Body of pancreas (tissue), 4 donors: ENCODE measurements at places on chromosomes 11 and 22.

DNA sequence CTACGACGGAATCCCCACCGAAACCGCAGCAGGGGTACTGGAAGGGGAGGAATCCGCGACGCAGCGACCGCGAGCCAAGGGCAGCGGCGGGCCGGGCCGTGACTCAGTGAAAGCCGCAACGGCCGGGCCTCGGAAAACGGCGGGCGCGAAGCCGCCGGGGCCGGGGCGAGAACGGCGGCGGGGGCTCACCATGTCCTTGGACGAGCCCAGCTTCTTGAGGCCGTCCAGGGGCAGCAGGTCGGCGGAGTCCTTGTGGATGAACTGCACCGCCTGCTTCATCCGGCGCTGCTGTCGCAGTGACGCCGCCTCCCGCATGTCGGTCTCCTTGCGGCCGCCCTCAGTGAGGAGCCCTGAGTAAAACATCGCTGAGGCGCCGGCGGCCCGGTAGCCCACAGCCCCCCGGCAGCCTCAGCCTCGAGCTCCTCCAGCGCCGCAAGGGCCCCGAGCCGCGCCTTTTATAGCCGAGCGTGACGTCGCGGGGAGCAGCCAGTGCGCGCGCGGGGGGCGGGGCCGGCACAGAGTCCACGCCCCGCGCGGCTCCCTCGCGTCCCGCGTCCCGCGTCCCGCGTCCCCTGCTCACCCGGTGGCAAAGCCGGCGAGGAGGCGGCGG is at the start of gene NRIP3:
TSS of gene NRIP3 (minus strand) at position 429 of the 610 bp plus-strand sequence. CDS start at position 363, 66 bp downstream.
- peak; percentile 70 for DNase-seq

GRCh38 chr11:74462631-74463030 is 4.7 kb downstream of the KCNE3 start:
- no peak for DNase-seq

- DNase-seq = no peak
These were observed 36.8 kb upstream of the GRIA4 start for GRCh38 chr11:105573091-105573490.

DNA sequence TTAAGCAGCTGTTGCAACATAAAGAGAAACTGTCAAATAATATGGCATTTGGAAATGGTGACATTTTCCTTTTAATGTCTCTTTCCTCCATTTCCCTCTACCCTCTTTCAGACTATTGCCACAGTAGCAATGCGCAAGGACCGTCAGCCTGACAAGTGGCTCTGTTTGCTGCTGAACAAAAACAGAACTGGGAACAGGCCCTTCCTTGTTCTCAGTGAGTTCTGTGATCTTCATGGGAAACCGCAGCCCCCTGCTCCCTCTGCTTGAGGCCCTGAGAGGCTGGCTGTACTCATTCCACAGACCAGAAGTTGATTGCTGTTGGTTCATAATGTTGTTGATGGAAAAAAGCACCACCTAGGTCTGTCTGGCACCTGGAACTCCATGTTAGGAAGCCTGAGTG is 559.7 kb downstream of the OPCML start:
- no peak for DNase-seq

- DNase-seq = peak; percentile 31
These were observed 346 bp downstream of the FJX1 start for GRCh38 chr11:35618497-35619115.

- DNase-seq = peak; percentile 27
These were observed 403 bp upstream of the SBF2 start for GRCh38 chr11:10294290-10294953.

- DNase-seq = no peak
These were observed 192.2 kb upstream of the BLID start for GRCh38 chr11:122308226-122308625.

DNA sequence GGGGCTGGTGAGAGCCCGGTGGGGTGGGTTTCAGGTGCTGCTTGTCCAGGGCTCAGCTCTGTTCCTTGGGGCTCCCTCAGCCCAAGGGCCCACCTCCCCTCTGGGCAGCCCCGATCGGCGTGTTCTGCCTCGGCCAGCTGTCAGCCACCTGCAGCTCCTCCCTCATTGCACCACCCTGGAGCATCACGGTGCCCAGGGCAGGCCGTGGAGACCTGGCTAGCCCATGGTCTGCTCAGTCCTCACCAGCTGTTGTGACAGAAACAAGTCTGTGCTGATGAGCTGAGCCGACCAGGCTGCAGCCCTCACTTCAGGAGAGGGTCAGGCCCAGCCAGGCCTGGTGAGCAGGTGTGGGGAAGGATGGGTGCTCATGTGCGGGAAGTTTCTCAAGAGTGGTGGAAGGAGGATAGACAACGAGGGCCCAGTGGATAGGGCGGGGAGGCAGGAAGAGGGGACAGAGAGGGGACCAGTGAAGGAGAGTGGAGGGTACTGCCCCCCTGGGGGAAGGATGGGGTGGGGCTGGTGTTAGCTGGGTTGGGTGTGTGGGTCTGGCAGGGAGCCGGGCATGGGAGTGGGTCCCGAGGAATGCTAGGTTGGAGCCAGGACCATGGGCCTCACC is 16.5 kb upstream of the RTN4R start:
- no peak for DNase-seq

DNA sequence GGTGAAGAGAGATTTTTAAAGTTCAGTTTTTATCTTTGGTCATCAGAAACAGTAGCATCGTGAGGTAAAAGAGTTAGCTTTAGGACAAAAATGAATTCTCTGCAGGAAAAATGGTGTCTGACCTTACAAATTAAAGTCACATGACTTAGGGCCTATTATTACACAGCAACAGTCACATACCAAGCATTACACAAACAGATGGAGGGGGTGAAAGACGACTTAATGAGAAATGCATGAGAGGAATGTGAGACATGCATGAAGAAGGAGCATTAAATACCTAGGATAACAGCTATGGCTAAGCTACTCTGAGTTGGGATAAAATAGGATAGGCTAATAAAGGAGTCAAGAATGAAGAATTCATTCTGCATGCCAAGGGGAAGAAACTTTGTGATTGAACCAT is 77.5 kb downstream of the BLID start:
- no peak for DNase-seq

- DNase-seq = no peak
These were observed 159.6 kb upstream of the CADM1 start for GRCh38 chr11:115663790-115664189.

- no peak for DNase-seq
These were observed 33.0 kb downstream of the CHID1 start for GRCh38 chr11:877565-877964.

DNA sequence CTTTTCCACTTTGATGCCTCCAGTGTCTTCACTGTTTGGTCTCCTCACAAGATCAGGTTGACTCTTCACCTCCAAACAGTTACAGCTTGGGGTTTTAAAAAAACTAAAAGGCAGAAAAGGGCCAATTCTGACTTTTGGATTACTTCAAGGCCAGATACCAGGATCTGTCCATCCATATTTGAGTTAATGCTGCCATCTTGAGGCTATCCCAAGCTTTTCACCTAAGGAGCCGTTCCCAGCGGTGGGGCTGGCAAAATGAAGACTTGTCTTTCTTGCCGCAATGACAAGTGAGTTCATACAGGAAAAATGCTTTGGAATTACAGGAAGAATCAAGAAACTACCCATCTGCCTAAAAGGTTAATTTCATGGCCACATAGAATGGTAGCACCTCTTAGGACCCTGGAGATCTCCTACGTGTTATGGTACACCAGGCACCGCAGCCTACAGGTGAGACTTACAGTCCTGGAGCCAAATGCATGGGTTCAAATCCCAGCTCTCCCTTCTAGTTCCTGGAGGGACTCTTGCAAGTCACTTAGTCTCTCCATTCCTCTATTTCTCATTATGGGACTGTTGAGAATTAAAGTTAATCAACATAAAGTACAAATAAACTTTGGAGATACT is 6.0 kb upstream of the OR5B21 start:
- peak; percentile 38 for DNase-seq

- no peak for DNase-seq
These were observed 40.0 kb downstream of the LINC01488 start for GRCh38 chr11:69521457-69521856.

- DNase-seq = no peak
These were observed 4.5 kb downstream of the PRDM10 start for GRCh38 chr11:129998107-129998506.

GRCh38 chr11:113377681-113378412 is 9.7 kb upstream of the ANKK1 start:
- no peak for DNase-seq

GRCh38 chr22:37021710-37022482 is 2.4 kb downstream of the MPST start:
- DNase-seq = peak; percentile 67

GRCh38 chr11:124748481-124749343 is 3.3 kb downstream of the VSIG2 start:
- DNase-seq = no peak

DNA sequence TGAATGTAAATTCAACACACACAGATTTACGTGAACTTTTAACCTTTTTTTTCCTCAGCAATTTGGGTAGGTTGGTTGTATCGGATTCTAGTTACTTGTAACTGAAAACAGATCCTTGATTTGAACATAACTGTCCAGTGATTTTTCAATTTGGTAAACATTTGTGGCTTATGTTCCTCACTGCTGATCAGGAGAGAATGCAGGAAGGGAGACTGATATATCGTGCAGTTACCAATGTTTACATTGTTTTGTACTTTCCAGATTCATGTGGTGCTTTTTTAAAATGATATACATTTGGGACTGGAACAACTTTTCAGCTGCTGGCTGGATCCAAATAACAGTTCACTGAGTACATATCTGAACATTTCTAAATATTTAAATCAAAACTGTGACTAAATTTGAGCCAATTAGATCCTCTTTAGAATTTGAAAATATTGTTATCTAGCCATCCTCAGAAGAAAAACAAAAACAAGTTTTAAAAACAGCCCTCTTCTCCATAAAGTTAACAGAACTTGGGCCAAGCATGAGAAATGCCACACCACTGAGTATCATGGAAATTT is 84.3 kb upstream of the MTMR2 start:
- no peak for DNase-seq

DNA sequence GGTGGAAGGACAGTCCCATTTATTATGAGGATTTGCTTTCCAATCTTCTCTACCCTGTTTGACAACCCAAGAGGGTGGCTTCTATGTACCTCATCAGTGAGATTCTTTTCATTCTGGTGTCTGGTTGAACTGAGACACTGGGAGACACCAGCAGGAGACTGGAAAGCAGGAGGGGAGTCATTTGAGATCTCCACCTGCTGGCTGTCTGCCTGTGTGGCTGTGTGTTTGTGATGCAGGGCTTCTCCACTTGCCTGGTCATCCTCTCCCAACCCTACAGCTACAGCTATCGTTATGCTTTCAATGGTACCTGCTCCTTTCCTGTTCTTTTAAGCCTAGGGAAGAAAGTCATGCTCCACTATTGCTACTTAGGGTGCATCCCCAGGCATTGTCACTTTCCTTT is 48.6 kb downstream of the MRGPRX1 start:
- no peak for DNase-seq

DNA sequence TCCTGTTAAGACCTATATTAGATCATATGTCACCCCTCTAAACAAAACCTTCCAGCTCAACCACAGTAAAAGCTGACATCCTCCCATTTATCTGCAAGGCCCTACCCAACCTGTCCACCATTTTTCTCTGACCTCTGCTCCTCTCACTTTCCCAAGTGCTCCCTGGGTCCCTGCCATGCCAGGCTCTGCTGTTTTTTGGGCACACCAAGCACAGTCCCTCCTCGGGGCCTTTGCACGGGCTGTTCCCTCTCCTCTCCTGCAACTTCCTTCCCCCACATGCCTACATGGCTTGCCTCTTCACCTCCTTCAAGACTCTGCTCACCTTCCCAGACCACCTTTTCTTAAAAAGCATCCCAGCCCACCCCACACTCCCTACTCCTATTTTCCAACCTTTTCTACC is 9.8 kb downstream of the TST start:
- DNase-seq = no peak

DNA sequence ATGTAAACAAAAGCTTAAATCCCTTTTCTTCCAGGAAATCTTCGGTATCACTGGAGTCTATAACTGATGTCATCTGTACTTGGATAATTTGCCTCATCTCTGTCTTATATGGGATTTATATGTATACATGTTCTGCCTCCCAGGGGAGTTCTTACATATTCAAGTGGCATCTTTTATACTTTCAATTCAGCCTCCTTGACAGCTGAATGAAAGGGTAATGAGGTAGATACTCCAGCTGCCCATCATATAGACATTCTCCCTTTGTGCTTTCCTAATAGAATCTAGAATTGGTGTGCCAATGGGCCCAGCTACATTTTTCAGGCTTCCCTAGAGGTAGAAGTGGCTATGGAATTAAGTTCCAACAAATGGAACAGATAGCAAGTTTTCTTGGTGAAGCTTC is 223.8 kb downstream of the LRRC4C start:
- DNase-seq = no peak

- no peak for DNase-seq
These were observed at the start of gene MS4A13 for GRCh38 chr11:60515144-60515855. Gene MS4A13 (plus strand): TSS chr11:60515392. CDS start chr11:60518084, 2,692 bp downstream.
